NCI-H1436 treated with DMSO at 0.1 percent for 48 hours (cell line): ENCODE measurements at places on chromosomes 6 and 20.

- DNase-seq, result no peak
These were observed 211.9 kb downstream of the HAO1 start for GRCh38 chr20:7728338-7728737.

DNA sequence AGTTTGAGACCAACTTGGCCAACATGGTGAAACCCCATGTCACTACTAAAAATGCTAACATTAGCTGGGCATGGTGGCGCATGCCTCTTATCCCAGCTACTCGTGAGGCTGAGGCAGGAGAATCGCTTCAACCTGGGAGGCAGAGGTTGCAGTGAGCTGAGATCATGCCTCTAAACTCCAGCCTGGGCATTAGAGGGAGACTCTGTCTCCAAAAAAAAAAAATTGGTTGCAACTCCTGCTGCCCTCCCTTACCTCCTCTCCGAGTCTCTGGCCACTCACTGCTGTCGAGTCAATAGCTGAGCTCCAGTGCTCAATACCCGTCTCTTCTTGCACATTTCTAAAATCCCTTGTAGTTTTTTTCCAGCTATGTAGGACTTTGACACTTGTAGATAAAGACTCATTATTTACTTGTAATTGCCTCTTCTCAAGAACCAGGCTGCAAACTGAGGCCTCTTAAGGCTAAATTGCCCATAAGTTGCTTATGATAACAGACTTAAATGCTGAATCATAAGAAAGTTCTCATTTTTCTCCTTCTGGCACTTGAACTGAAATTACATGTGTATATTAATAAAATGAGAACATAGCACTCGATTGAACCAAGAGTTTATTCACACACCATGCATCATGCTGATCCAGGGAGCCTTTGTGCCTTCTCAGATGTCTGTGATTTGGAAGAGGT, 13.8 kb downstream of the HECA start:
- DNase-seq, result no peak

GRCh38 chr6:28005152-28005890, 48.3 kb downstream of the OR2B6 start:
- DNase-seq, result no peak

DNA sequence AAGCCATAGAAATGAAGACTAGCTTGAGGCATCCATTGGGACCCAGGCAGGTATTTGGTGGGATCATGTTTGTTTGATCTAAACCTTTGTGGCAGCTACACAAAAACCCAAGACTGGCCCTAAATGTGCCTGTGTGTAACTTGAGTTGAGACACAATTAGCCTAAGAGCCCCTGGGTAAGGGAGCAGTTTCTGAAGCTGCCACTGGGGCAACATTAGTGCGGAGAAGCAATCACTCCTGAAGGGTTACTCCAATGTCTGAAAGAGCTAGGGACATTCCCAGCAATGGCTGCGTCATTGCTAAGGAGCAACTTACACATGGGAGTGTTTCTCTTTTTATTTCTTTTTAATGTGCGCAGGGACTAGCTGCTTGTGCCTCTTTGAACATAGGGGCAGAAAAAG, 67.9 kb upstream of the EEF1E1 start:
- DNase-seq, result no peak

DNA sequence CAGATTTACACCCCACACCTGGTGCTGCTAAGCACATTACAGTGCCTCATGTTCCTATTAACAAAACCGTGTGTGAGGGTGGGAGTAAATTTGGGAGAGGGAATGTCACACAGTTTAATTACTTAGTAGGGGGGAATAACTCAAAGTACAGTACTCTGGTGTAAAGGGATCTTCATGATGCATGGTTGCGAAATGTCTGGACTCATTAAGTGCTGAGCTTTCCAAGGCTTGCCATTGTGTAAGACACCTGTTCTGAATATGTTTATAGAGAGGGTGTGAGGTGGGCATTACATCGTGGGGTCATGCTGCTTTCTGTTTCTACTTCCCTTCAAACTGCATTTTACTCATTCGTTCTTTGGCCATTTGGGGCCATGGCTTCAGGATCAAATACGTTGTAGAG, 181.2 kb downstream of the ADGRG6 start:
- DNase-seq, result no peak

GRCh38 chr20:62678553-62678952, 30.1 kb upstream of the NTSR1 start:
- no peak for DNase-seq

- no peak for DNase-seq
These were observed 8.7 kb upstream of the GMEB2 start for GRCh38 chr20:63635431-63636141.

- no peak for DNase-seq
These were observed 18.7 kb upstream of the GATA5 start for GRCh38 chr20:62494537-62494936.

DNA sequence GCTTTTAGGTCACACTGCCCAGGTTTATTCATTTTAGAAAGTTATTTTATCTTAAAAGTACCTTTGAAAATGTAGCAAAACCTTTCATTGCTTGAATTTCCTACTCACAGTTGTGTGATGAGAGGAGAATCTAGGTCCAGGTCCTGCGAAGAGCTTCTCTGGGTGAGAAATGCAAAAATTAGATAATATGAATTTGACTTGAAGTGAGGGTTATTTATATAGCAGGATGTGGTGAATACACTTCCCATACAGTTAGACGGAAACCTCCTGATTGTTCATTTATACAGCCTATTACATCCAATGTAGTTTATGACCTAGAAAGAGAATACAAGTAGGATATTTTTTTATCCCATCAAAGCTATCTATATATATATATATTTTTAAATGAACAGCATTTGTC, 30.5 kb downstream of the CDKAL1 start:
- no peak for DNase-seq

DNA sequence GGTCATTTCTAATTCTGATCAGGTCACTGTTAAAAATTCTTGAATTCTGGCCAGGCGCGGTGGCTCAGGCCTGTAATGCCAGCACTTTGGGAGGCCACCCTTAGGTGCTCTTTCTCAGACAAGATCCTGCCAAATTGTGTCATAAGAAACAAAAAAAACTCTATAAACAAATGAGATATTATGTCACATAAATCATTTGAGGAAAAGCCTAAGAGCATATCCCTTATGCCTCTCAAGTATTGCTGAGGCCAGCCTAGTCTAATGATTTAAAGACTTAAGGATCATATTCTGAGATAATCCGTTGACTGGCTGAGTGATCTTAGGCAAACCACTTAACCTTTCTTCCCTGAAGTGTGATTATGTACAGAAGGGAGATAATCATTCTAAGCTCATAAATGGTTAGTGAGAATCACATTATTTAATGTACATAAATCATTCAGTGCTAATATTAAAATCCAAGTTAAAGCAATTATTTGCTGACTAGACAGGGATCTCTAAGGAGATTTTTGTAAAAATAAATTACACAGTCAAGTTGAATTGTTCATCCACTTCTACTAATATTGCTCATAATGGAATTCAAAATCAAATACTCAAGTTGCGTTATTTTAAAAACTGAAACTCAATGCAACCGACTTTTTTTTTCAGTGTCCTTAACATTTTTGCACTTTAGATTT, 365.4 kb downstream of the PHF3 start:
- DNase-seq, result no peak

- DNase-seq, result no peak
These were observed 12.5 kb downstream of the PRDM1 start for GRCh38 chr6:106098383-106099234.

DNA sequence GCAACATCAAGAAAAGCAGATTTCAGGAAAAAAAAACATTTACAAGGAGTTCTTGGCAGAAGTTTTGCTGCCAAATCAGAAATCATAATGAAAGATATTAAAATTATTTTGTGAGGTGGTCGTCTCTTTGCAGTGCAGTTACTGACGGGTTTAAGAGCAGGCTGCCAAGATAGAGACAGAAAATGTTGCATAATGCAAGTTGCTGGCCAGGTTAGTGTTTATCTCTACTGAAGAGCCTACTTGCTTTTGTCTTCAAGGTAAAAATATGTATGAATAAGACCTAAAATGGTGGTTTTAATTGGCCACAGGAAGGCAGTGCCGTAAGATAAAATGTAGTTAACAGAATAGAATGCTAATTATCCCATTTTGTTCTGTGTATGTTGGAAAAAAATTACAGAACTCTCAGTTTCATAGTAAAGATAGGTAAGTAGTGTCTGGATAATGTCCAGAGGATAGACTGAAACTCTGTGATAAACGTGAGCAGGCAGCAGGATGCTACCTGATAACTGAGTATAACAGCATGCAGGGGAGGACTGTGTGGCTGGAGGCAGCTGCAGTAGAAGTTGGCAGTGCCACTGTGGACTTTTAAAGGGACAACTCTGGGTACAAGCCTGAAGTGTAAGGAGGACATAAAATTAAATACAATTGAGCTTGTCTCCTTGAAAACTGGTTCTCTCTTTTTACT, 13.9 kb downstream of the FOXO3 start:
- no peak for DNase-seq

GRCh38 chr6:134063121-134063965, 10.9 kb upstream of the SLC2A12 start:
- no peak for DNase-seq

DNA sequence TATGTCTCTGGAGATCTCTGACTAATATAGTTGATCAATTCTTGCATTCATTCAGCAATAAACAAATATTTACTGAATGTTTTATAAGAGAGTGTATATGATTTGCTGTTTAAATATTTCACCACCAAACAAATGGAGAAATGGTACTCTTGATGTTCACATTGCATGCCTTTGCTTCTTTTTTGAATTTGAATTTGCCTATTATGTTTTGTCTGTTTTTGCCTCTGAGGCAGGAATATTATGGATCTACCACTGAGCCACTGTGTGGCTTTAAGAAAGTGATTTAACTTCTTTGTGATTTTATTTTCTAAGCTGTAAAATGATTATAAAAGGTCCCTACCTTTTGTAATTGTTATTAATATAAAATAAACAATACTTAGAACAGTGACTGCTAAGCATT, 345.0 kb downstream of the DOK5 start:
- no peak for DNase-seq

GRCh38 chr6:46291275-46291633, 120.5 kb upstream of the ENPP5 start:
- DNase-seq, result no peak

DNA sequence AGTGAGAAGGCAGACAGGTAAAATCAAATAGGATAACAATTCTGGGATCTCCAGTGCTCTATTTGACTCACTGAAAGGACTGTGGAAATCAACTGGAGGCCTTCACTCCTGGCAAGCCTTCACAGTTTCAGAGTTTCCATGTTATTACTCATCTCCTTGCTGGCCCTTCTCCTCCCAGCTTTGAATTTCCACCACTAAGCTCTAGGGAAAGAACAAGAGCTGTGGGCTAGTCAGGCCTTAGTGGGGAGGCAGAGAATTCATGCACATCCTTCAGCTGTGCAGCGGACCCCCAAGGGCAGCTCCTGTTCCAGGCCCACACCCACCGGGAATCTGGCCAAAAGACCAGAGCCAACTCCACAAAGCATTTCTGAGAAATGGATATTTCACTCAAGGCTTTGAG, 26.0 kb downstream of the MYLIP start:
- DNase-seq, result no peak

DNA sequence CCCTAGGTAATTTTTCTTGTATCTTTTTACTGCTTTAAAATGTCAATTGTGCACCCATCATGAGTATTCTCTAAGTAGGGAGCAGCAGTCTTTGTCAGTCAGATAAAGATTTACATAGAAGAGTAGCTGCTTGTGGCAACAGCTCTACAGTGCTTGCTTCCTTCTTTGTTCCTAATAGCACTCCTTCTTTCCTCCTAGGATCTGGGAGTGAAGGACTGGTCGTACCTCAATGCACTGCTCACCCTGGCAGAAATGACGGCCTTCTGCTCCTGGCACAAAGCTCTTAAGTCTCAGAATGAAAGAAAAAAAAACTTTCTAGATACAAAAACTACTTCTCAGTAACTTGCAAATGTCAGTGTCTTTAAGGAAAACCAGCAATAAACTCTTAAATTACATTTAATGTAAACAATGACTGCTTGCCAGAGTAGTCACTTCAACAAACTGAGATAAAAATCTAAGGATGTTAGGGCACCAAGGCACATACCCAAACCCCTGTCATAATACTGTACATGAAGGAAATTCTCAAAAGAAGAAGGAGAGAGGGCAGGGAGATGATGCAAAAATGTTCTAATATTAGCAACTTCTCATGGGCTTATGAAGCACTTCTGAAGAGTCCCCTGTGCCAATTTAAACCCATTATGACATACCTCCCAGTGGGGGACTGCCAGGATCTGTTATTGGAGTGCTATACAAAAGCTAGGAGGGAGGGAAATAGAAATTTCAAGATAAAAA, 34.0 kb downstream of the NCOA6 start:
- no peak for DNase-seq

GRCh38 chr20:58870293-58871014, 17.9 kb downstream of the GNAS start:
- DNase-seq, result no peak

DNA sequence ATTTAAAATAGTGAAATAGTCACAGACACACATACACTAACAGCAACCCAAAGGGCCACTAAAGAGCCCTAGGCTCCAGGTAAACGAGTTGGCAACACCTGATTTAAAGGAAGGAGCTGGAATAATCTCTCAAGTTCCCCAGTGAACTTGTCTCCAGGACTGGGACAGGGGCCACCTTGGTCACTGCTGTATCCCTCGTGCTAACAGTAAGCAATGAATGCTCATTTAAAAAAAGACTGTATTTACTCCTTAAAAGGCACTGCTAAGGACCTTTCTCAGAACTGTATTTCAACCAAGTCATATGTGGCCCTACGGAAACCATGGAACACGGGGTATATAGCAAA, 1.3 kb downstream of the DIDO1 start:
- no peak for DNase-seq

DNA sequence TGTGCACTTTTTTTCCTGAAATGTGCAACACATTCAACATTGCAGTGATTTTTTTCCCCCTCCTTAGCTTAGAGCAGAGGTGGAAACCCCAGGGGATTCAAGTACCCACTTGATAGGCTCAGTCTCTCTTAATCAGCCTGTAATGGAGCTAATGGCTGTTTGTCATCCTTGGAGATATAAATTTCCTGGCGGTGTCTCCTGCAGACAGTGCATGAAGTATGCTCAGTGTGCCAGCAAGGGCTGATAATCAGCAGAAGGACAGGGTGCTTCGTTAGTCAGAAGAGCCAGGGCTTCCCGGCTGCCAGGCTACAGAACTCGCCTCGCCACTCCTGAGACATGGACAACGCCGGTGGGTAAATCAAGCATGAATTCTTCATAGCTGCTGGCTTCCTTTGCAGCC, 69.8 kb upstream of the PHACTR2 start:
- DNase-seq, result no peak

GRCh38 chr6:152776833-152777232, 26.2 kb downstream of the VIP start:
- DNase-seq, result no peak
